Islet precursor cell (in vitro differentiated cells): ENCODE measurements at places on chromosomes 12 and 14.
A peak's percentile ranks its signal among the peaks of the same experiment; 100 is the strongest.

DNA sequence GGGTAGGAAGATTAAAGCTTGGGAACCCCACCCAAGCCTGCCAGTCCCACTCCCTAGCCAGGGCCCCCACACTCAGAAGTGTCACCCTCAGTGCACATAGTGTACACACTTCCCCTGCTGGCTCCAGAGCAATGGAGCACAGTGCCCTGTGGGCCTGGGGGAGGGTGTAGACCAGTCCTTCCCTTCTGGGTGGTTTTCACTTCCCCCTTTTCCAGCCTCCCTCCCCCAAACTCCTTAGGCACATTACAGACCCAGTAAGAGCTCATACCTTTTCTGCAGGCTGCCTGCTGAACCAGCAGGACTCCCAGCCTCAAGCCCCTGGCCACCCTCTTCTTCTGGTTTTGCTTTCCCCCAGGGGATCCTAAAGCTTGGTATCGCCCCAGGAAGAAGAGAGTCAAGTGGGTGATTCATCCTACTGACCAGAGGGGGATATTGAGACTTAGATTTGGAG is at the start of gene ZNF385A:
ZNF385A (minus strand) TSS at position 143 of the 451 bp plus-strand sequence. CDS start 219 bp downstream, outside the sequence.
- DNase-seq: no peak

DNA sequence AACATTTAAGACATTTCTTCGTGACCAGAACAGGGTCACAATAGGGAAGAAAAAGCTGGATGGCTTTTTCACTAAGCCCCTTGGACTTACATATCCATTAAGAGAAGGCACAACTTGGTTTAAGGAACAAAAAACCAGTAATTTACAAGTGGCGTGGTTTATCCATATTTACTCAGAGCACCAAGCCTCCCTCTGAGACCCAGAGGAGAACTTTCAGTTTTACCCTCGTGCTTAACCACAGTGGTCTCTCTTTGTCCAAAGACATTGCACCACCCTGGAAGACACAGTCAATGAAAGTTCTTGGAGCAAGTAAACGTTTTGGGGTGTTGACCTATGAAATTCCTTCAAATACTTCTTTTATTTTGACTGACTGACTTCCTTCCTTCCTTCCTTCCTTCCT is 52.5 kb downstream of the SSPN start:
- no peak for DNase-seq

DNA sequence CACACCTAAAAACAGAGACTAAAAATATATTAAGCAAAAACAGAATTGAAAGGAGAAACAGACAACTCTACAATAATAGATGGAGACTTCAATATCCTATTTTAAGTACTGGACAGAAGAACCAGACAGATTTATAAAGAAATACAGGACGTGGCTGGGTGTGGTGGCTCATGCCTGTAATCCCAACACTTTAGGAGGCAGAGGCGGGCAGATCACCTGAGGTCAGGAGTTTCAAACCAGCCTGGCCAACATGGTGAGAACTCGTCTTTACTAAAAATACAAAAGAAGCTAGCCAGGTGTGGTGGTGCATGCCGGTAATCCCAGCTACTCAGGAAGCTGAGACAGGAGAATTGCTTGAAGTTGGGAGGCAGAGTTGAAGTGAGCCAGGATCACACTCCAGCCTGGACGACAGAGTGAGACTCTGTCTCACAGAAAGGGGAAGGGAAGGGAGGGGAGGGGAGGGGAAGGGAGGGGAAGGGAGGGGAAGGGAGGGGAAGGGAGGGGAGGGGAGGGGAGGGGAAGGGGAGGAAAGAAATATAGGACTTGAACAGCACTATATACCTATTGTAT is 53.0 kb downstream of the CDK17 start:
- DNase-seq: no peak

- DNase-seq: peak; percentile 98
These were observed 244.4 kb downstream of the ZFP36L1 start for GRCh38 chr14:68548194-68549076.

- peak; percentile 83 for DNase-seq
These were observed 21.0 kb downstream of the SLC25A29 start for GRCh38 chr14:100285021-100285912.

GRCh38 chr14:92489394-92490238 is 24.0 kb upstream of the RIN3 start:
- DNase-seq: peak; percentile 76
